ENCODE measurements at places on chromosomes 11 and 22.

- no peak for DNase-seq
Observed at GRCh38 chr11:116104498-116105174, 600.4 kb upstream of the CADM1 start.

DNA sequence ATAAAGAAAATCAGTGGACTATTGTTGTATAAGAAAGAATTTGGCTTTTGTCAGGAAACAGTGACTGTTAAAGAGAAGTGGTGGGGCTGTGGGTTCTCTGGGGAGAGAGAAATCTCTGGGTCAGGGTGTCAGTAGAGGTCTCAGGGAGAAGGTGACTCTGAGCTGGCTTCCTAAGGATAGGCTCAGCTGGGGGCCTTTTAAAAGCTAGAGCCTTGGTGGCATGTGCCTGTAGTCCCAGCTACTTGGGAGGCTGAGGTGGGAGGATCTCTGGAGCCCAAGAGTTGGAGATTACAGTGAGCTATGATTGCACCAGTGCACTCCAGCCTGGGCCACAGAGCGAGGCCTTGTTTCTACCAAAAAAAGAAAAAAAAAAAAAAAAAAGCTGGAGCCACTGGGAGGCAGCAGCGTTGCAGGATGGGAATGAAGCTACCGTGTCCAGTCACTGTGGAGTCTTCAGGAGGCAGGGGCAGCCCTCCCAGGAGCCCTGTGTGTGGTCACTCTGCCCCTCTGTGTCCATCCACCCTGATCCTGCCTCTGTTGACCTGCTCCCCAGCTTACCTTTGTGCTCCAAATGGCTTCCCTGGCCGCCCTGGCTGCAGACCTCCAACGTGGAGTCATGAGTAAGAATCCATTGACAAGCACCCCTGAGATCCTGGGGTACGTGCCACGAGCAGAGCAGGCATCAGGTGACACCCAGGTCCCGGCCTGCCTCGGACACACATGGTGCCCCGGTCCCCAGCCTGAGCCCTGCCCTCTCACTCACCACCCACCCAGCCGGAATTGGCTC, 5.4 kb upstream of the MIF start:
- no peak for DNase-seq

GRCh38 chr11:1064167-1064566, 10.5 kb upstream of the MUC2 start:
- DNase-seq = no peak

DNA sequence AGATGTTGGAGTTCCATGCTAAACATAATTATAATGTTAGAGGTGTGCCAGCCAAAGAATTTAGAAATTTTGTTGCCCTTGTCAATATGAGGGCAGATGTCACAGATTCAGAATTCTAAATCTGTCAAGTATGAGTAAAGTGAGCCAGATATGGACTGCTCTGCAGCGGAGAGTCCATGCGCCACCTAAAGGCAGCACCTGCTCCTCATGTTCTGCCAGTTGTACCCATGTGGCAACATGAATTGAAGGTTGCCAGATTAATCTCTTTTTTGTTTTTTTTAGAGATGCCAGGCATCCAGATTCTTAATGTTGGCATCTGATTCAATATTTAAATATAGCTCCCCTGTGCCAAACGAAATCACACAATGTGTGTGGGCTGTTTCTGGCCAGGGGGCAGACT, 678.6 kb upstream of the ANO5 start:
- no peak for DNase-seq

DNA sequence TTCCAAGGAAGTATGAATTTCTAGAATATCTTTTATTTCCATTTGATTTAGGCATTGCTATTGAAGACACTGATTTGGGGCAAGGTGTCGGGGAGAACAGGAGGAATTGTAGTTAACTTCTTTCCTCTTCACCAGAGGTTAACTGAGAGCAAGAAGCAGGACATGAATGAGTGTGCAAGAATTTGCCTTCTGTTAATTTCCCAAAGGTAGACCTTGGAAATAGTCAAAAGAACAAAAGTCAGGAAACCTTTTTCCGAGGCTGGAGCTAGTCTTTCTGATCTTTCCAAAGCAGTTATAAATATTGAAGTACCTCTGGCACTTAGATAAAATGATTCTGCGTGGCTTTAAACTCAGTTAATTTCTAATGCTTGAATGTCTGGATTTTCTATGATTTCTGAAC, 66.9 kb downstream of the MTMR3 start:
- no peak for DNase-seq

- no peak for DNase-seq
Observed at GRCh38 chr11:125886997-125887372, 483 bp upstream of the HYLS1 start.

GRCh38 chr11:35566181-35566580, 40.8 kb upstream of the PAMR1 start:
- no peak for DNase-seq

- DNase-seq = no peak
Observed at GRCh38 chr22:40757071-40757470, 62.1 kb downstream of the SLC25A17 start.
